Breast epithelium (tissue), 4 donors: ENCODE measurements at places on chromosomes 2 and 18.
A peak's percentile ranks its signal among the peaks of the same experiment; 100 is the strongest.

GRCh38 chr2:235968616-235969324, 199.4 kb downstream of the GBX2 start:
- no peaks in the 10 kb centered on the region for H3K27me3 ChIP-seq
- no peak overlapping the region for H3K4me3 ChIP-seq

- H3K36me3 ChIP-seq = no peaks in the 10 kb centered on the region
- no peak overlapping the region for H3K27ac ChIP-seq
- peaks cover 7% of the 10 kb centered on the region for H3K4me1 ChIP-seq
- peak overlapping the region; percentile 73 for H3K4me3 ChIP-seq
- no peaks in the 10 kb centered on the region for H3K27me3 ChIP-seq
Measured at GRCh38 chr2:233354500-233354924, 218 bp downstream of the DGKD start.

GRCh38 chr2:174606336-174606735, 8.7 kb upstream of the WIPF1 start:
- H3K27me3 ChIP-seq = no peaks in the 10 kb centered on the region
- DNase-seq = no peak
- H3K4me1 ChIP-seq = no peaks in the 10 kb centered on the region
- no peak overlapping the region for H3K4me3 ChIP-seq

DNA sequence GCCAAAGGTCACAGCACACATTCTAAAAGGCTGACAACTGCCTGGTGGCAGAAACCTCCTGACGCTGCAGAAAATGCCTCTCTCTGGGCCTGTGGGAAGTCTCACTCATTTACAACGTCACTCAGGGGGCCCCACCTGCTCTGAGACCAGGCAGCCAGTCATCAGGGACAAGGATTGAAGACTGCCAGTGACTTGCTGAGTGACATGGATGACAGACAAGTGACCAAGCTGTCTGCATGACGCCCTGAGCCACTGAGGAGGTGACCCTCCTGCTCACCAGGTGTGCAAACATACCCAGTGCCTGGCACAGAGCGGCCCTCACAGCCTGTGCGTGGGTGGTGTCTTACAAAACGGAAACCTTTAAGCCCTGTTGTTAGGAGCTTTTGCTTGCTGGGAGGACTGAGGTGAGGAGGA, 392.4 kb downstream of the TNS1 start:
- no peak overlapping the region for H3K4me3 ChIP-seq
- DNase-seq = no peak
- H3K27me3 ChIP-seq = no peaks in the 10 kb centered on the region
- H3K36me3 ChIP-seq = no peaks in the 10 kb centered on the region

DNA sequence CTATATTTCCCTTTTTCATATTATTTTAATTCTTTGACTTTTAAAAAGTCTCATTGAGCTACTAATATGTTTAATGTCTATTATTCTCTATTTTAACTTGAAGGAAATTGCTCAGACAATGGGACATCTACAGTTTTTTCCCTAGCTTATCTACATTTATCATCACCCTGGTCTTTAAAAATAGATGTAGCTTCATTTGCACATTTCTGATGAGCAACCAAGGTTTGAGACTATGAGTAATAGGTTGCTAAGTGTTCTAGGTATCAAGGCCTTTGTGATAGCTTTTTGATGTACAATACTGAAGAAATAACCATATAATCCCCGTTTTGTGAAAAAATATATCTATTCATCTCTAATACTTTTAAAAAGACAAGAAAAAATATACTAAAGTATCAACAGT, 47.0 kb downstream of the STAT4 start:
- no peak overlapping the region for H3K27ac ChIP-seq
- H3K36me3 ChIP-seq = no peaks in the 10 kb centered on the region
- H3K4me1 ChIP-seq = no peaks in the 10 kb centered on the region
- no peaks in the 10 kb centered on the region for H3K27me3 ChIP-seq
- no peak overlapping the region for H3K4me3 ChIP-seq

- DNase-seq = no peak
- H3K4me1 ChIP-seq = no peaks in the 10 kb centered on the region
- peaks cover 8% of the 10 kb centered on the region for H3K27me3 ChIP-seq
- no peaks in the 10 kb centered on the region for H3K36me3 ChIP-seq
Measured at GRCh38 chr18:79812052-79812451, 14.3 kb downstream of the KCNG2 start.

- no peaks in the 10 kb centered on the region for H3K36me3 ChIP-seq
- no peak overlapping the region for H3K27ac ChIP-seq
- H3K4me3 ChIP-seq = no peak overlapping the region
- H3K4me1 ChIP-seq = no peaks in the 10 kb centered on the region
Measured at GRCh38 chr18:79851950-79852349, 54.2 kb downstream of the KCNG2 start.

- H3K27ac ChIP-seq = peak overlapping the region; percentile 69
- H3K4me3 ChIP-seq = no peak overlapping the region
- DNase-seq = peak; percentile 27
Measured at GRCh38 chr2:240964704-240965295, 33.6 kb upstream of the SNED1 start.

DNA sequence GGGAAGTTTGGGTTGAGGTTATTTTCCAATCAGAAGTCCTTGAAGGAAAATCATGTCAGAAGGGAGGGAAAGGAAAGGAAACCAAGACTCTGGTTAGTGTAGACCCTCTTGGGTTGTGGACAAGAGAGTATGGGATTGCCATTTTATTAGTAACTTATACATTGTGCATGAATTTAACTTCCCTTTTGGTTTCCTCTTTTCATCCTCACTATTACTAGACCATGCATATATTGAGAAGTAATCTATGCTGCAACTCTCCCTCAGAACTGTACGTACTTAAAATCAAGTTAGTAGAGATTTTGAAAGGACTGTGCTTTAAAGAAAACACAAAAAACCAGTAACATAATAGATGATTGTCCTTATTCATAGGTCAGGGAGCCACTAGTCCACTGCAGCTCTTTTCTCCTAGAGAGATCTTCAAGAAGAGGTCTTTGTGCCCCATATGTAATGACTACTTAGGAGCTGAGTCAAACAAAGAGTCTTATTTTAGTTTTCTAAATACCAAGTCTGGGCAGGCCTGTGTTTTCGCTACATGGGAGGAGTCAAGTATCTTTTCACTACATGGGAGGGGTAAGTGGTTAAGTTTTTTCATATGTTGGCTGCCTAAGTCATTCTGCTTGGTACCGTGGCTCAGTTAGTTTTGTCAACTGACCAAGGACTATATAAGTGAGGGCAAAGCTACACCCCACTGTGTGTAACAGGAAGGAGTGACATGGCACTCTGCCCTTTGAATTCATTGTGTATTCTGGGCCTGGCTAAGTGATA, 25.2 kb upstream of the FAM117B start:
- no peaks in the 10 kb centered on the region for H3K36me3 ChIP-seq
- H3K27me3 ChIP-seq = no peaks in the 10 kb centered on the region
- no peaks in the 10 kb centered on the region for H3K4me1 ChIP-seq

- DNase-seq = no peak
- H3K4me1 ChIP-seq = peaks cover 12% of the 10 kb centered on the region
- no peaks in the 10 kb centered on the region for H3K27me3 ChIP-seq
- peak overlapping the region; percentile 75 for H3K4me3 ChIP-seq
- no peak overlapping the region for H3K27ac ChIP-seq
Measured at GRCh38 chr2:10119601-10120157, 2.9 kb upstream of the RRM2 start.

- no peaks in the 10 kb centered on the region for H3K27me3 ChIP-seq
- no peak overlapping the region for H3K4me3 ChIP-seq
- no peak overlapping the region for H3K27ac ChIP-seq
- no peaks in the 10 kb centered on the region for H3K36me3 ChIP-seq
Measured at GRCh38 chr2:165833156-165833555, 39.1 kb upstream of the GALNT3 start.

GRCh38 chr2:27086724-27087593, at the start of gene KHK:
Gene KHK, plus strand, starts transcription at chr2:27086772. Its CDS starts 488 bp downstream, at chr2:27087260.
- peak; percentile 45 for DNase-seq
- peak within 1 kb of the TSS; percentile 75 for H3K4me3 ChIP-seq
- no peaks in the 10 kb centered on the region for H3K4me1 ChIP-seq
- peak within 1 kb of the TSS; percentile 89 for H3K27ac ChIP-seq

- H3K4me1 ChIP-seq = no peaks in the 10 kb centered on the region
- no peaks in the 10 kb centered on the region for H3K36me3 ChIP-seq
- DNase-seq = no peak
- H3K4me3 ChIP-seq = no peak overlapping the region
- H3K27me3 ChIP-seq = no peaks in the 10 kb centered on the region
- no peak overlapping the region for H3K27ac ChIP-seq
Measured at GRCh38 chr2:55899881-55900280, 23.7 kb downstream of the EFEMP1 start.

DNA sequence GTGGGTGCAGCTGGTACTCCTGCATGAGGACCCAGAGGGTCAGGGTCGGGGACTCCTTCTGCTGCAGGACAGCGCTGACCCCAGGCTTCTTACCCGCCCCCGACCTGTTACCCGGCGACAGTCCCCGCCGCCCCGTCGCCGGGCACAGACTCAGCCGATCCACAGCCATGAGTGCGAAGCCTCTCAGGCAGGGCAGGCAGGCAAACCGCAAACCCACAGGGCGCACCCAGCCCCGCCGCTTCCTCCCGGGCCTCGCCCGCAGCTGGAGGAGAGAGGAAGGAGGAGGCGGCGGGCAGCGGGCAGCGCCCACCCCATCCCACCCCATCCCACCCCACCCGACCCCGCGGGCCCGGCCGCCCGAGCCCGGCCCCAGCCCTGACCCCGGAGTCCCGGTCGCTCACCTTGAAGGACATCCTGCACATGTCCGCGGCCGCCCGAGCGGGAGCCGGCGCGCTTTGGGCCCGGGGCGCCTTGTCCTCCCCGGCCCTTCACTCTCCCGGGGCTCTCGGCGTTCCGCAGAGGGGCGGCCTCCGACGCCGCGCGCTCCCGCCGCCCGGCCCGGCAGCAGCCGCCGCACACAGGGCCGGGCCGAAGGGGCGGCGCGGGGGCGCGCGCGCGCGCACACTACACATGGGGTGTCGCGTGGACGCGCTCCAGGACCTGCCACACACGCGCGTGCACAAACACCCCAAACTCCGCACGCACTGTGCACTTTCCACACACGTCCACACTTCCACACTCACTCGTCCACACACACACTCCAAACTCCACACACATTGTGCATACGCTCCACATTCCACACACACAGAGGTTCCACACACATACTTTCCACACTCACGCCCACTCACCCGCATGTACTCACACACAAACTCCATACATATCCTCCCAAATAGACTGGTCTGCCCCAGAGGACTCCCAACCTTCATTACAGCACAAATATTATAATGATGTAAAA, at the start of gene ANKRD29:
Gene ANKRD29, minus strand, starts transcription at position 603 of the 955 bp plus-strand sequence. Its CDS starts 181 bp downstream, at position 422.
- H3K4me1 ChIP-seq = no peaks in the 10 kb centered on the region
- H3K27ac ChIP-seq = peak within 1 kb of the TSS; percentile 25
- no peaks in the 10 kb centered on the region for H3K27me3 ChIP-seq
- no peak for DNase-seq
- H3K36me3 ChIP-seq = no peaks in the 10 kb centered on the region
- H3K4me3 ChIP-seq = peak within 1 kb of the TSS; percentile 60

DNA sequence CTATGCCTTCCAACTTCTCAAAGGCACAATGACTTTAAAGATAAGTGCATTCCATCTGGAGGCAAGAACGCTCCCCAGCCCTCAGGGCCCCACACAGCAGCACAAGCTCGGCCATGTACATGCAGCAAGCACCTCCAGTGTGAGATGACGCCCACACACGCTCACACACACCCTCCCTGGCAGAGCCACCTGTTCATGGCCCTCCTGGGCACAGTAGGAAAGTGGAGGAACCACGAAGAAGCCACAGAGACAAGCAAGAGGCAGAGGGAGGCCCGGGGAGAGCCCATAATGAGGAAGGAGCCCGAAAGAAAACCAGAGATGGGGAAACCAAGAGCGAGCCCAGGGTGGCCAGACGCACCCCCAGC, 21.7 kb downstream of the BIN1 start:
- no peaks in the 10 kb centered on the region for H3K27me3 ChIP-seq
- H3K27ac ChIP-seq = peak overlapping the region; percentile 78
- DNase-seq = no peak
- H3K4me3 ChIP-seq = no peak overlapping the region
- H3K36me3 ChIP-seq = no peaks in the 10 kb centered on the region
- peaks cover 25% of the 10 kb centered on the region for H3K4me1 ChIP-seq

DNA sequence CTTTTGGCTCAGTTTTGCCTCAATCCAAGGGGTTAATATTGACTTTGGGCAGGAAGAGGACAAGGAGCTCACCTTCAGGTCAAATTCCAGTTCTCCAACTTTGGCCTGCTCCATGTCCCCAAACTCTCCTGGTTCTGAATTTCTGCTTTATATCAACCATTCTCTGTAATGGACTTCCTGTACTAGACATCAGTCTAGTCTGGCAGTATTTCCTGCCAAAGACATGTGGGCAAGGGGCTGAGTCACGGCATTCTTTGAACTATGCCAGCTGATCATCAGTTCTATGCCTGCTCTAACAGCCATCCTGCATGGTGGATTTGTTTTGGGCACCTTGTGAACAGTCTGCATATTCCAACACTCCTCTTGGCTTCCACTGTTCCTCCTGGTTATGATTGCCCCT, 199.4 kb downstream of the ZEB2 start:
- H3K27ac ChIP-seq = no peak overlapping the region
- H3K27me3 ChIP-seq = no peaks in the 10 kb centered on the region
- no peaks in the 10 kb centered on the region for H3K4me1 ChIP-seq
- no peak overlapping the region for H3K4me3 ChIP-seq
- no peaks in the 10 kb centered on the region for H3K36me3 ChIP-seq
- DNase-seq = no peak

- no peaks in the 10 kb centered on the region for H3K36me3 ChIP-seq
- DNase-seq = no peak
- H3K4me3 ChIP-seq = no peak overlapping the region
- no peaks in the 10 kb centered on the region for H3K4me1 ChIP-seq
Measured at GRCh38 chr2:33107690-33108482, 161.1 kb downstream of the LTBP1 start.

DNA sequence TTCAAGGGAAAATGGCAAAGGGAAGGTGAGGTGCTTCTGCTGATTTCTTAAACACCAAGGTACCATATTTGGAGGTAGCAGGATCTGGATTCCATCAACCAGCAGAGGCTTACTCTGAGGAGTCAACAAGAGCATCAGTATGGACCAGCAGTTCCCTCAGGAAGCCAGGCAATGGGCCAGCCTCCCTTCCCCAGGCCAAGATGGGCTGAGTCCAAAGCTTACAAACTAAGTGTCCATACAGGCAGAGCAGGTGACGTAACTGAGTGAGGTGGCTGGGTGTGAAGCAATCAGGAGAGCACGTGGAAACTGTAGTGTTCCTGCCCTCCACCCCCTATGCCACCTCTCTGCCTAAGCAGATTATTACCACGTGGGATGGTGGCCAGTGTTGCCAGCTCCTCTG, 134.2 kb upstream of the HNRNPA3 start:
- H3K27ac ChIP-seq = no peak overlapping the region
- DNase-seq = no peak
- H3K4me3 ChIP-seq = no peak overlapping the region
- H3K27me3 ChIP-seq = no peaks in the 10 kb centered on the region
- H3K4me1 ChIP-seq = no peaks in the 10 kb centered on the region

GRCh38 chr2:197258580-197258979, 52.0 kb downstream of the ANKRD44 start:
- H3K27me3 ChIP-seq = no peaks in the 10 kb centered on the region
- H3K36me3 ChIP-seq = no peaks in the 10 kb centered on the region
- H3K4me3 ChIP-seq = no peak overlapping the region
- no peak overlapping the region for H3K27ac ChIP-seq
- H3K4me1 ChIP-seq = no peaks in the 10 kb centered on the region
- no peak for DNase-seq

- no peaks in the 10 kb centered on the region for H3K36me3 ChIP-seq
- DNase-seq = no peak
- H3K4me1 ChIP-seq = no peaks in the 10 kb centered on the region
Measured at GRCh38 chr2:60527762-60528161, 25.7 kb downstream of the BCL11A start.
